CD4-positive, alpha-beta T cell treated with Interleukin-1 beta for 1 hour (primary cell): ENCODE measurements at places on chromosomes 6 and 20.

DNA sequence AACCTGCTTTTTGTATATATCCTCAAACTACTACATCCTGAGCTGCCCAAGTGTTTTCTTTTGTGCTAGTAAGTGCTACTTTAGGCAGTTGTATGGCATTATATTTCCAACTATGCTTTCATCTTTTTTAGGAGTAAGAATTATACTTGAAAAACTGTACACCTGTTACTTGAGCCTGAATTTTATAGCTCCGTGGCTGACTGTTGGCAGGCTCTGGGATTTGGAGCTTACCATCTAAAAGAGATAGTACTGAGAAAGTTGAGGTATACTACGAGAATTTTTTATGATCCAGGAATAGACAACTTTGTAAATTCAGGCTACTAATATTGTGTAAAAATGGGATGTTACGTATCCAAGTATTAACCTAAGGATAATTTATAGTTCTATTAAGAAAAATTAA is 32.4 kb downstream of the RNF217 start:
- no peak for DNase-seq

DNA sequence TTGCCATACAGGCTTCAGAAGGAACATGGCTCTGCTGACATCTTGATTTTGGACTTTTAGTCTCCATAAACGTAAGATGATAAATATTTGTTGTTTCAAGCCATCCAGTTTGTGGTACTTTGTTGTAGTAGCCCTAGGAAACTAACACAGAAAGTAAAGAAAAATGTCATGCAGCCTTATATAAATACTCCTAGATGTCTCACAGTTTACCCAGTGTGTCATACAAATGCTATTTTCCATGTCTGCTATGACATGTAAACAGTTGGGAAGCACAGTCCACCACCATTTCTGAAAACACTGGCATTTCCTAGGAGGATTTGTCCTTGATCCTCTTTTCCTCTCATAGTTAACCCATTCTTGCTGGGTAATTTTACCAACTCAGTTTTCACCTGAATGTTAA is 30.6 kb upstream of the ME1 start:
- no peak for DNase-seq

- no peak for DNase-seq
Observed at GRCh38 chr6:135686784-135687301, 164.7 kb upstream of the PDE7B start.

GRCh38 chr6:32807020-32807580 is 9.7 kb downstream of the HLA-DOB start:
- no peak for DNase-seq

- DNase-seq = no peak
Observed at GRCh38 chr20:35629427-35630145, 14.0 kb downstream of the SPAG4 start.

- DNase-seq = peak; percentile 69
Observed at GRCh38 chr6:170049641-170050561, 241.0 kb downstream of the DLL1 start.

GRCh38 chr6:67210450-67210849 is 1424.6 kb upstream of the ADGRB3 start:
- DNase-seq = no peak

- DNase-seq = no peak
Observed at GRCh38 chr6:170091639-170092579, 199.0 kb downstream of the DLL1 start.

DNA sequence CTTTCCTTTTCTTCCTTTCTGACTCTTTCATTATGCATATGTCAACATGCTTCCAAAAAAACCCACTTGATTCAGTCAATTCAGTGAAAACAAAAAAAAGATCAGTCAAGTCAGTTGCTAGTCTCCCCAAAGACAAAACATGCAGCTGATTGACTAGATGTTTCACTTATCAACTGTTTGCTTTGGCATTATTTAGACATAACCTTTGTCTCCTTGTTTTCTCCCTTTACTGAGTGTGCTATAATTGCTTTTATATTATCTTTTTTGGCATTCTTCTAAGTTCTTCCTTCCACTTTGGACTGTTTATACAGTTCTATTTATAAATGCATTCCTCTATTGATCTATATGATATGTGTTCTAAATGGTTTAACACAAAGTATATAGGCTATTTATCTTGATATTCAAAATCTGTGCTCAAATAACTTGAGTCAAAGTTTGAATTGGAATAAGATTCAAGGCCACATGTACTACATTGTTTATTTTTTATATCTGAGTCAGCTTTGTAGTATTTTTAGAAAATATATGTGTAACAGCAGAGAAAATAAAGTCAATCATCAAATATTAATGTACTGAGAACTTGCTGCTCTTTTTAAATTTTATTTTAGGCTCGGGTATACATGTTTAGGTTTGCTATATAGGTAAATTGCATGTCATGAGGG is 260.5 kb downstream of the CENPW start:
- no peak for DNase-seq

DNA sequence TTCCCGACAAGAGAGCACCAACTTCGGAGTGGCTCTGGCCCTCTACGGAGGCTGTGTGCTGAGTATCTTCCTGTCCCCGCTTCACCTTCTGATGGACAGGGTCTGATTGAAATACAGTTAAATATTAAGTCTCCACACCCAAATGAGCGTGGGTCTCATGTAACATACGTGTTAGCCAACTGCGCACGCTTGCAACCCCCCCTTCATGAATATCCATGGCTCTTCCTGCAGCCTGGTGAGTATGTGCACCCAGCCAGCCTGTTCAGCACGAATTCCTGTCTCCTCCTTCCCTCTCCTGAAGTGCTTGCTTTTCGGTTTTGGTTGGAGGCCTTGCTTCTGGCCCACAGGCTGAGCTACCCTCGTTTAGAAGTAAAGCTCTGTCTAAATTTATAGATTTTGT is 102.9 kb upstream of the FRMD1 start:
- DNase-seq = no peak

GRCh38 chr6:100538086-100538485 is 73.4 kb upstream of the SIM1 start:
- DNase-seq = no peak

DNA sequence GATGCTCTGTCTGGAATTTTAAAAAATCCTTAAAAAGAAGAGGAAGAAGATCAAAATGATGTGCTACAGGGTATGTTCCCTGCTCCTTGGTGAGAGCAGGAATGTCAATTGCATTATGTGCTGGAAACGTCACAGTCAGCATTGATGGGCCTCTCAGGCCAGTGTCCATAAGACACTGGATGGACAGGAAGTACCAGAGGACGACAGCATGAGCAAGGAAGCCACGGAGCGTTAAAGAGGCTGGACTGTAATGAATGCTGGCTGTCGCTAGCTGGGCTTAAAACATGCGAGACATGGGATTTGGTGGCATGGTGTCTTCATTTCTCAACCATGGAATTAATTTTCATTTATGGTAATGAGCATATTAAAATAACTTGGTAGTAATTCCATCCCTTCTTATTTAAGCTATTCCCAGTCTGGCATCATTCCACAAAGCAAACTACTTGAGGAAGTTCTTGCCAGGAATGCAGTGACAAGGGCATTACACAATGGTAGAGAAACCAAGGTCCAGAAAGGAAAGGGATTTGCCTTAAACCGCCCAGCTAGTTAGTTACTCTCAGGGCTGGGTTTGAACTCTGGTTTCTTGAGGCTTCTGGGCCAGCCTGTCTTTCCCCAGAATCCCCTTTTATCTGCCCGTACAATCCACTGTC is 166.6 kb upstream of the SOX4 start:
- DNase-seq = no peak

GRCh38 chr20:53100476-53100911 is 128.3 kb downstream of the TSHZ2 start:
- no peak for DNase-seq

DNA sequence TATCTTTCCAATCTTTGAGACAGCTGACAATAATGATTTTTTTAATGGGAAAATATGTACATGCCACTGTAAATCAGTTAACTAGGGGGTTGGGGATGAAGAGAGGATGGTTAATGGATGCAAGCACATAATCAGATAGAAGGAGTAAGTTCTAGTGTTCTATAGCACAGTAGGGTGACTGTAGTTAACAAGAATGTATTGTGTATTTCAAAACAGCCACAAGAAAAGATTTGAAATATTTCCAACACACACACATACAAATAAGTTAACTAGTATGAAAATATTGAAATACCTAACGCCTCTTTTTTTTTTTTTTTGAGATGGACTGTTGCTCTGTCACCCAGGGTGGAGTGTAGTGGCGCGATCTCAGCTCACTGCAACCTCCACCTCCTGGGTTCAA is 153.4 kb upstream of the SALL4 start:
- DNase-seq = no peak

GRCh38 chr20:63182946-63183415 is 33.0 kb downstream of the YTHDF1 start:
- no peak for DNase-seq

DNA sequence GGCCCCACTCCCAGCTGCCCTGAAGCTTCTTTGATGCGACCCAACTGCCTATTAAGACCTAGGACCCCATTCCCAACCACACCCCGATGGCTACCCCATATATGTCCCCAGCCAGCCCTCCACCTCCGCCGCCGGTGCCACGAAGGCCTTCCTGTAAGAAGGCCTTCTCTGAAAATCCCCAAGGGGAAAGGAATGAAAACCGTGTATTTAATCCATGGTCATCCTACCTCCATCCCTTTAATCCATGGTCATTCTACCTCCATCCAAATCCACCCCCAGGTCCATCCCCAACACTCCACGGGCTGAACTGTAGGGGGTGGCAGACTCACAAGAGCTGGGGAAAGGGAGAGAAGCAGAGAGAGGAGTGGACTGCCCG is 545 bp upstream of the VSX1 start:
- DNase-seq = no peak

DNA sequence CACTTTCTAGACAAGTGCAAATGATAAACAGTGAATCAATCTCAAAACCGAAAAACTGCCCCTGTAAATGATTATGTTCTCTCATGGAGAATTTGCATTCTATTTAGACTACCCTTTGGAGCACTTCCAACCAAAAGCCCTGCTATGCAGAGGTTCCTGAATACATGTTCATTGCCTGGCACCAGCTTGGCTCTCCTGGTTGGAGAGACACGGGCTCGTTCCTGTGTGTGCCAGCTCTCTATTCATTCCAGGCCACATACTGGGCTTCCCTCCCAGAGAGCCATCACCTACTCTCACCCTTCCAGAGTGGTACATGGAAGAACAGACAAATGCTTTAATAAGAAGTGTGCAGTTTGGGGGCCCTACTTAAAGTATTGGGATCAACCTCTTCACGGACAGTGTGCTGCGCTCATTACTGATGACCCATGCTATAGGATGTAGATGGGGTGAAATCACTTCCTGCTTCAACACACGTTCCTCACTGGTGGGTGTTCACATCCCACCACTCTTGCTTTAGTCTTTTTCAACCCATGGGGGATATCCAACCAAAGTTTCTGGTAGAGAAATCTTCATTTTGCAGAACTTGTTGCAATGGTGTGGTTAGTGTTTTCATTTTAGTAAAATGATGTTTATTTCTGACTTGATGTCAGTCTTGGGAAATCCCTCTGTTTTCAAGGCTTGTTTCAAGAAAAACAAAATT is 38.5 kb upstream of the NAA20 start:
- DNase-seq = no peak

DNA sequence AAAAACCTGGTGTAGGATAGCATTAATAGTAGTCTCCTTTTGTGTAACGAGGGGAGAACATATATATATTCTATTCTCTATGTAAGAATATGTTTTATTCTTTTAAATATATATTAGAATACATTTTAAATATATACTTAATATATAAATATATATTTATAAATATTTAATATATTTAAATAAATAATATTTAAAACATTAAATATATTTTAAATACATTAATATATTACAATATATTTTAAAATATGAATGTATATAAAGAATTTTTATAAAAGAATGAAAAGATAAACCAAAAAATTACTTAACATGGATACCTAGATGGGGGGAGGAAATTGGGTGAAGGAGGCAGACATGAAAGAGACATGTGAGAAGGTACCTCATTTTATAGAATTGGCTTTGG is 53.0 kb upstream of the ZNF831 start:
- DNase-seq = no peak

- no peak for DNase-seq
Observed at GRCh38 chr6:121663292-121663810, 227.9 kb downstream of the GJA1 start.

DNA sequence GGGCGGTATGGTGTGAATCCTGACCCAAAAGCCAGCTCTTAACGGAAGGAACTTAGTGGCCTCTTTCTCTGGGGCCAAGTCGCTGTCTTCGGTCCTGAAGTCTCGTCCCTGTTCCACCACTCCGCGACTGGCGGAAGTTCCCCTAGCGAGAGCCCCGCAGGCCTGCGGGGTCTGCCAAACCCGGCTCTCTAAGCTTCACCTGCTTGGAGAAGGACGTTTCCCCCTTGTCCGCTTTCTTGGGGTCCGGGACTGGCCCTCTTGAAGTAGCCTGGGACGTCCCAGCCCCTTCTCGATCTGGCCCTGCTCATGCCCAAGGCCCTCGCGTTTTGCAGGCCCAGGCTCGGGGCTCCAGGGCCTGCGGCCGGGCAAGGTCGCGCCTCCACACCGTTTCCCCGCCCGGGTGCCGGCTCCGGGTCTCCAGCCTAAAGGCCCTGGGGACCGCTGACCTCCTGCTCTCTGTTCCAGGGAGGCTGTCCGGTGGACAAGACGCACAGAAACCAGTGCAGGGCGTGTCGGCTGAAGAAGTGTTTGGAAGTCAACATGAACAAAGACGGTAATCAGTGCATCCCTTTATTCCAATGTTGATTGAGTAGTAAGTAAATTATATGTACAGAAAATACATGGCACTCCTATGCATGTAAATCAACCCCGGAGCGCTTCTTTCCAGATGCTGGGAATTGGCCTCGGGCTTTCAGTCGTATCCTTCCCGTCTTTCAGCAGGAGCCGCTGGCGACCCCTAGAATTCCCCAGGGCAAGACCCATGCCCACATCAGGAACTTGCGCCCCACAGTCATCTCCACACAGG is 8.8 kb downstream of the NR2E1 start:
- no peak for DNase-seq

- DNase-seq = peak; percentile 3
Observed at GRCh38 chr6:107116328-107116892, 1.1 kb upstream of the BEND3 start.

GRCh38 chr6:75896526-75896925 is 147.5 kb downstream of the MYO6 start:
- DNase-seq = no peak

DNA sequence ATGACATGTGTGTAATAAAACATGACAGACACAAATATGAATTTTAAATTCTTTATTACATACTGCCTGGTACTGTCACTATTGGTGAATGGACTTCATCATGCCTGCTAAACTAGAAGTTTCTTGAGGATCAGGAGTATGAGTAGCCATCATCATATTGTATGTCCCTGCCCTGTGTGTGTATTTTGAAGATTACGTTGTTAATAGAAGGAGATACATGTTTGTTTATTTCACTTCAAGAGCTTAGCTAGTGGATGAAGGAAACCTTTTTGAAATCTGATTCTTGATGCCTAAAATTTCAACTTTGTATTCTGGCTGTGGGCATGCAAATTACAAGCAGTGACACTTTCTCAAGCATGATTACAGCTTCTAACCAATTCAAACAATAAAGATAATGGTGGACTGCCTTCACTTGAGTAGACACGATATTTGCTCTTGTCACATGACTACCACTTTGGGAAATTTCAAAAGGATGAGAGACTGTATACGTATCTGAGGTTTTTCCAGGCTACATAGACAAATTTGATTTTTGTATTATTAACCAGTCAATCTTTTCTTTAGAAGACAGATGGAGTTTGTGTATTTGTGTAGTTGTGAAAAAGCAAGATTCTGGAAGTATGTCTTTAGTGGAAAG is 3.5 kb downstream of the TBPL1 start:
- DNase-seq = no peak

GRCh38 chr20:45873409-45874103 is 7.5 kb upstream of the ZSWIM1 start:
- no peak for DNase-seq

GRCh38 chr6:130675072-130675471 is 152.1 kb upstream of the SMLR1 start:
- DNase-seq = no peak

GRCh38 chr6:40755749-40756452 is 168.7 kb upstream of the LRFN2 start:
- no peak for DNase-seq
